ENCODE measurements at places on chromosomes 13 and 19. TPM values are rescaled to one million over a fixed set of nuclear protein-coding genes. Genes with fewer than 3 reads are reported as not detected.

DNA sequence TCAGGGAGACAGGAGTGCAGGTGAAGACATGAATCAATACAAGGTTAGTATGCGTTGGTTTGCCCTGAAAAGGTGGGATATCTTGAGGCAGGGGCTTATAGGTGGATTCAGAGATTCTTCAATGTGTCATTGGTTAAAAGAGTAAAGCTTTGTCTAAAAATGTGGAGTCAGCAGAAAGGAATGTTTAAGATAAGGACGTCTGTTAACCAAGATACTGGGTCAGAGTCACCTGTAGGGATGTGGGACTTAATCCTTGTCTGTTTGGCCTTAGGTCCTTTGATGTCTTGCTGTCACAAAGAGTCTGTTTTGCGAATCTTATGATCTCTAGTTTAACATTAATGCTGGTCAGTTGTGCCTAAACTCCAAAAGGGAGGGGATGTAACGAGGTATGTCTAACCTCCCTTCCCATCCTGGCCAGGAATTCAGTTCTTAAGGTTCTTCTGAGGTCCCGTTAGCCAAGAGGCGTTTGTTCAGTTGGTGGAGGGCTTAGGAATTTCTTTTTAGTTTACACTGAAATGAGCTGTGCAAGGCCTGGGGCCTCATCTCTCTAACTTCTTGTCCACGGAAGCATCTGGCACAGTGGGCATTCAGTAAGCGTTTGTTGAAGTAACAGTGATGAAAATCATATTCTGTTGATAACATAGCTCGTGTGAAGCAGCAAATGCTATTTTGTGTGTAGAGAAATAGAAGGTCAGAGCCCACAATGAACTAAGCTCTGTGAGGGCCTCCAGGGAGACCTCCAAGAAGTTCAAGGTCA lies 96.2 kb upstream of the RNF113B start:
- DNase-seq: peak; percentile 42

DNA sequence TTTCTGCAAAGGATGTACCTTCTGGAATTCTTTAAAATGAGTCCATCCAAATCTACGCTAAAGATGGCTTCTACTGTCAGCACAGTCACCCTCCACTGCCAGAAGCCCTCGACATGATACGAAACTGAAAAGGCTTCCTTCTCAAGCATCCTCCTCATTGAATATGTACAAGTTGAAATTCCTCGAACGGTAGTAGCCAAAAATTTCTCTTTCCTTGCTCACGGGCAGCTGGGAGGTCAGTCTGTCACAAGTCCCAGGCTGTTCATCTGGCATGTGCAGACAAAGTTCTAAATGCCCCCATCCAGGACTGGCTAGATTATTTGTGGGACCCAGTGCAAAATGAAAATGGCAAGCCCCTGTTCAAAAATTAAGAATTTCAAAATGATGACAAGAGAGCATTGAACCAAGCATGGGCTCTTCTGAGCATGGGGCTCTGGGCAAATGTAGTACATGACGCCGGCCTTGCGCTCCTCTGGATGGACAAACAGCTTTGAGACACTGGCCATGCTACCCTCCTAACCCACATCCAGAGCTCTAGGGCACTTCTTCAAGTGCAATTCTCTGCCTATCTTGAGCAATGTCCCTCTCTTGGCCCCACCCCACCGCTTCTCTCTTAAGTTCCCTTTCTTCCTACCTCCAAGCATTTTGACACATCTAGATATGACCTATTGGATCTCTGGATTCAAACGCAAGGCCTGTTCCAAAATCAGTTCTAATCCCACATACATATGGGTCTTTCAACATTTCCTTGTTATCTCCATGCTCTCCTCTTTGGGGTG lies 78.9 kb upstream of the FLT1 start:
- no peak for DNase-seq

DNA sequence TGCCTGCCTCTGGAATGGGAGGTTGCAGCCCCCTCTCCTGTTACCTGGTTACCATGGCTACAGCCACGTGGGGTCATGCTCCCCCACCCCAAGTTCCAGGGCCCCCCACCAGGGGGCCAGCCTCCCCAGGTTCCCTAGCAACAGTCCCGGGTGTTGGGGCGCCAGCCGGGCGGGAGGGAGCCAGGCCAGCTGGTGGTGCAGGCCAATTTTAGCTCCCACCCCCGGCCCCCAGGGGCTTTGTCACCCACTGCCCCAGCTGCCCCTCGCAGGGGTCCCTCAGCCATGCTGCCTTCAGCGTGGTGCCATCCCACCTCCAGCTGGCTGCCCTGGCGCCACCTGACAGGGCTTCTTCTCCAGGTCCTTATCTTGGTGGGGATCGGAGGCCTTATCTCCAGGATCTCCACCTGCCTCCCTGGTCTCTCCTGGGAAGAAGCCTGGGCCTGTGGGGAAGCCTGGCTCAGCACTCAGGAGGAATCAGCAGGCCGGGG lies 3.0 kb downstream of the MARK4 start:
- DNase-seq: no peak

DNA sequence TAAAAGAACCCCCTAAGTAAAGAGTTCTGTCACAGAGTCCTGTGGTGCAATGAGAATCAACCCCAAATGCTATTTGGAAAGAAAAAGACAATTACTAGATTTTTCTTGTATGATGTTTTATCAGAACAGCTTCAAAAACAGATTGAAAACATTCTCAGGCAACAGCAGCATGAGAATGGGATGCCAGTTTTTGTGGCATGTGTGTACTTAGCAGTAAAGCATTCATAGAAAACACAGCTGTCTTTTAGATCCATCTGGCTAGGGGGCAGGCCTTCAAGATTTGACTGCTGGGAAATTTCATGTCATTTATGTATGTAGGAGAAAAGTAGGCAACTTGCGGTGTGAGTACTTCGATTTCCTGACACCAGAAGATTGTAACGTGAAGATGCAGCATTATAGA lies 170.5 kb upstream of the HTR2A start:
- no peak for DNase-seq

DNA sequence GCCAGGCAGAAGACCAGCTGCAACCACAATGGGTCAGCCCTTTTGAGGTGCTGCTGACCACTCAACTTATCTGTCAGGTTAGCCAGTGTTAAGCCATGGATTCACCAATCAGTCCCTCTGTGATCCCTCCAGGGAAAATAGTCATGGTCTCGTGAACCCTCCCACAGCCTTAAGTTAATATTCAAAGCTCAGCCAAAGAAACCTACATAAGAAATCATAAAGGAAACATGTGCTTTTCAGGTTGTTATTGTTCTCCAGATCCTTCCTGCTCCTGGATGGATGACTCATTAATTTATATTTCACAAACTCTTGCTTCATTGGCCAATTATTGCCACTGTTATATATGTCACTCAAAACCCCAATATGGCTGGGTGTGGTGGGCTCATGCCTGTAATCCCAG lies 161.9 kb downstream of the B3GLCT start:
- no peak for DNase-seq

DNA sequence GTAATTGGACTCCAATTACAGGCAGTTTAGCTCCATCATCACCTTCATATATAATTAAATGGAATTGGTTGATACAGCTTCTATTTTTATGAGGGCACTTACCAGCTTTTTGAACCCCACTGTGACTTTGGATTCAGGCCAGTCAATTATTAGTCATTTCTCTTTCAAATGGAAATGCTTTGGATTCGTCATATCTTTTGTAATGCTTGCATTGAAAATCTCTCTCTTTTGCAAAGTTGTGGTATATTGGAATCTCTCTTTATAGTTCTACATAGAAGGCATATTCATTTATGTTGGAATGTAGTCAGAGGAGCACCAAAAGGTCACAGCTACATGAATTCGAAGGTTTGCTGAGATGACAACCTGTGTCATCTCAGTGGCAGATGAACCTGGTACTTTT lies 1074.3 kb upstream of the SLC10A2 start:
- DNase-seq: no peak

- DNase-seq: no peak
These were observed 54.9 kb upstream of the SLITRK6 start for GRCh38 chr13:85853901-85854663.

GRCh38 chr13:27176470-27177410 lies 5.1 kb upstream of the USP12 start:
- DNase-seq: no peak

- no peak for DNase-seq
These were observed 210.8 kb downstream of the RFC3 start for GRCh38 chr13:34028496-34029442.

DNA sequence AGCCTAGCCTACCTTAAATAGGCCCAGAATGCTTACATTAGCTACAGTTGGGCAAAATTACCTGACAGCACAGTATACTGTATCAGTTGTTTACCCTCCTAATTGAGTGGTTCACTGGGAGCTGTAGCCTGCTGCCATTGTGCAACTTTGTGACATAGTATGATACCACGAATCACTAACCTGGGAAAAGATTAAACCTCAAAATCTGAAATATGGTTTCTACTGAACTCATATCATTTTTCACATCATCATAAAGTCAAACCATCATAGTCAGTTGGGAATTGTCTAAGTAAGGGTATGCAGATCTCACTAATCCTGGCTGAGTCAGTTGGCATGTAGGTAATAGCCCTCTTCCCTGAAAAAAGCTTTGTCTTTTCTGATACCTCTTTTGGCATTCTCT lies 9.2 kb downstream of the PAN3 start:
- DNase-seq: no peak

- DNase-seq: no peak
These were observed 276.0 kb downstream of the SLC7A1 start for GRCh38 chr13:29319451-29319850.

- DNase-seq: no peak
These were observed 948.8 kb upstream of the SLC10A2 start for GRCh38 chr13:104014803-104015645.

GRCh38 chr13:37791699-37792098 lies 77.9 kb downstream of the TRPC4 start:
- DNase-seq: no peak

The ANGPTL4 gene
- 12.0 TPM for total RNA-seq

The GPR32 gene
- total RNA-seq: not detected

The ZNF99 gene
- not detected for total RNA-seq

The CBLC gene
- 28.3 TPM for total RNA-seq

The PCDH8 gene
- total RNA-seq: not detected

The SLC10A2 gene
- 2.6 TPM for total RNA-seq

The F10 gene
- total RNA-seq: 127 TPM

The PLIN4 gene
- 0.60 TPM for total RNA-seq

The PSG3 gene
- not detected for total RNA-seq

The KCNJ14 gene
- total RNA-seq: 0.12 TPM

The ZNF677 gene
- 37.8 TPM for total RNA-seq

The CYP4F2 gene
- not detected for total RNA-seq

The ZNF100 gene
- total RNA-seq: 9.7 TPM

The WDR87 gene
- total RNA-seq: not detected

The ZNF69 gene
- 24.6 TPM for total RNA-seq

The CIC gene
- total RNA-seq: 14.3 TPM

Data from hepatocyte (in vitro differentiated cells).